Stimulated activated CD8-positive, alpha-beta memory T cell treated with anti-CD3 and anti-CD28 coated beads, Interleukin-15, amount 100 ng/mL, for 24 hours (primary cell): ENCODE measurements at places on chromosomes 2 and 18.

- DNase-seq = no peak
Measured at GRCh38 chr2:107313316-107313715, 427.3 kb upstream of the ST6GAL2 start.

GRCh38 chr2:142755191-142755590, 122.3 kb upstream of the KYNU start:
- DNase-seq = no peak

- DNase-seq = no peak
Measured at GRCh38 chr2:61055557-61055956, 10.1 kb upstream of the SANBR start.

GRCh38 chr2:216680951-216681629, 14.3 kb downstream of the IGFBP5 start:
- DNase-seq = no peak

GRCh38 chr2:181762000-181762399, 81.7 kb upstream of the NEUROD1 start:
- DNase-seq = no peak

DNA sequence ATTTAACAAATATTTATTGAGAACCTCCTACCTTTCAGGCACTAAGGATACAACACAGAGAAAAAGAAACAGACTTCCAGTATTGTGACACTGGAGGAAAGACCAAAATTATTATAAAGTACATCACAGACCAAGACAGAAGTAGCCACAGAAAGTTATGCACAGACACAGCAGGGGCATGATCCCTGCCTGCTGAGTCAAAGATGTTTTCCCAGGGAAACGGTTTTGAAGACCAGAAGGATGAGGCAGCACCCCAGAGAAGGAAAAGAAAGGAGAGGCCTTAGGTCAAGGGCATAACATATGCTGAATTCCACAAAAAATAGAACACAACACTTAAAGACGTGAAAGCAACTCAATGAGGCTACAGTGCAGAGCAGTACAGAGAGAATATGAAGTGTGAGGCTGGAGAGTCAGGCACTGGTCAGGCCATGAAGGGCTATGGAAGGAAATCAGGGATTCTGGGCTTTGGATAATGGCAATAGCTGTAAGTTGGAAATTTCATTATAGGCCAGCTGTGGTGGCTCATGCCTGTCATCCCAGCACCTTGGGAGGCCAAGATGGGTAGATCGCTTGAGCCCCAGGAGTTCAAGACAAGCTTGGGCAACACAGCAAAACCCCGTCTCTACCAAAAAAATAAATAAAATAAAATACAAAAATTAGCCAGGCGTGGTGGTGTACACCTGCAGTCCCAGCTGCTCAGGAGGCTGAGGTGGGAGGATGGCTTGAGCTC, 8.2 kb downstream of the ADAM17 start:
- no peak for DNase-seq

DNA sequence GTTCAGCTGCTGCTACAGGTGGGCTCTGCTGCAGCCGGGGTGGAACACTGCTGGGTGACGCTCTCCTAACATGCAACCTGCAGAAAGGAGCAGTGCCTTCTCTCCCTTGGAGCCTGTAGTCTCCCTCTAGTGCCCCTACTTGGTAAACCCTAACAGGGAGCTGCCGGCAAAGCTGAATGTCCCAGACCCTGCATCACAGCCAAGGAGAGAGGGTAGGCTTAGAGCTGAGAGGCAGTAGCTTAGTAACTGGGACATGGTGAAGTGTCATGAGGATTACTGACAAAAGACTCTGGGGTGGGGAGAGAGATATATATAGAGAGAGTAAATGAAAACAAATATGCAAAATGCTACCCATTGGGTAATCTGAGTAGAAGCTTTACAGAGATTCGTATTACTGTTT, 9.9 kb downstream of the NCAPH start:
- no peak for DNase-seq

- DNase-seq = no peak
Measured at GRCh38 chr2:26269571-26270158, 24.9 kb downstream of the HADHB start.

- DNase-seq = no peak
Measured at GRCh38 chr2:18831916-18832510, 242.6 kb upstream of the NT5C1B start.

GRCh38 chr18:36518839-36519238, 221.3 kb downstream of the FHOD3 start:
- DNase-seq = no peak

- no peak for DNase-seq
Measured at GRCh38 chr2:35503738-35504199, 851.8 kb upstream of the CRIM1 start.

- no peak for DNase-seq
Measured at GRCh38 chr2:174180165-174180724, 68.1 kb downstream of the OLA1 start.

- no peak for DNase-seq
Measured at GRCh38 chr2:69605284-69605683, 38.3 kb downstream of the AAK1 start.
